Common myeloid progenitor, CD34-positive (primary cell): ENCODE measurements at places on chromosomes 11 and 22.

GRCh38 chr11:122784325-122784955, 53.9 kb upstream of the CRTAM start:
- DNase-seq, result no peak

DNA sequence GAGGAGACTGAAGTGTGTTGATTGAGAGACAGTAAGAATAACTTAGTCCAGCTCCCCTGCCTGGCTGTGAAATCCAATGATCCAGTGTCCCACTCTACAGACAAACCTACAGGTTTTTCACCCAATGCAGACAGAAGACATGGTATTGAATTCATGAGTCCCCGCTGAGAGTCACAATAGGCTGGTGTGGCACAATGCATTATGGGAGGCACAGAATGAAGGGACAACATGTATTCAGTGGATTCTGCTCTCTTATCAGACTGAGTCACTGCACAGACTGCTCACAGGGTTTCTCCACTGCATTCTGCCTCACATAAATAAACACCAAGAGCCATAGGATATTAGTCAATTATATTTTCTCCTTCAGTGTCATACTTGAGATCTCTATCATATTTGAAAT, 55.2 kb upstream of the TOP3B start:
- no peak for DNase-seq

DNA sequence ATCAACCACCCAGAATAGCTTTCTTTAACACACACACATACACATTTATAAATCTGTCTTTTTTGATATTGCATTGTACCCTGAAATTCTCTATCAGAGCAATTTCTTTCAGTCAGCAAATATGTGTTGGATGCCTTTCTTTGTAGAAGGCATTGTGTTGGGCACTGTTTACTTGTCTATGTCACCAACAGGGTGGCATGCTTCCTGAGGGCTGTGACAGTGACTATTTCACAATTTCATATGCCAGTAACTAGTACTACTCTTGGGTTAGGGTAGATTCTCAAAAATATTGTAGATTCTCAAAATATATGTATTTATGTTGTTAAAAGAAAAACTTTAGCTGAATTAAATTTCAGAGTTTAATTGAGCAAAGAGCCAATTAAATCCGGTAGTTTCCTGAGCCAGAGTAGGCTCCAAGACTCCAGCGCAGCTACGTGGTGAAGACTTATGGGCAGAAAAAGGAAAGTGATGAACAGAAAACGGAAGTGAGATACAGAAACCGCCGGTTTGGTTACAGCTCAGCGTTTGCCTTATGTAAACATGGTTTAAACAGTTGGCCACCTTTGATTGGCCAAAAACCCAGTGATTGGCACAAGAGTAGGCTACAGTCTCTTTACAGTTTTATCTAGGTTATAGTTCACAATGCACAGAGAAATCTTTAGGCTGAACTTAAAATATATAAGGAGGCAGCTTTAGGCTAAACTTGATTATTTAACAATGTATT, 723.3 kb downstream of the NTM start:
- peak; percentile 90 for DNase-seq

DNA sequence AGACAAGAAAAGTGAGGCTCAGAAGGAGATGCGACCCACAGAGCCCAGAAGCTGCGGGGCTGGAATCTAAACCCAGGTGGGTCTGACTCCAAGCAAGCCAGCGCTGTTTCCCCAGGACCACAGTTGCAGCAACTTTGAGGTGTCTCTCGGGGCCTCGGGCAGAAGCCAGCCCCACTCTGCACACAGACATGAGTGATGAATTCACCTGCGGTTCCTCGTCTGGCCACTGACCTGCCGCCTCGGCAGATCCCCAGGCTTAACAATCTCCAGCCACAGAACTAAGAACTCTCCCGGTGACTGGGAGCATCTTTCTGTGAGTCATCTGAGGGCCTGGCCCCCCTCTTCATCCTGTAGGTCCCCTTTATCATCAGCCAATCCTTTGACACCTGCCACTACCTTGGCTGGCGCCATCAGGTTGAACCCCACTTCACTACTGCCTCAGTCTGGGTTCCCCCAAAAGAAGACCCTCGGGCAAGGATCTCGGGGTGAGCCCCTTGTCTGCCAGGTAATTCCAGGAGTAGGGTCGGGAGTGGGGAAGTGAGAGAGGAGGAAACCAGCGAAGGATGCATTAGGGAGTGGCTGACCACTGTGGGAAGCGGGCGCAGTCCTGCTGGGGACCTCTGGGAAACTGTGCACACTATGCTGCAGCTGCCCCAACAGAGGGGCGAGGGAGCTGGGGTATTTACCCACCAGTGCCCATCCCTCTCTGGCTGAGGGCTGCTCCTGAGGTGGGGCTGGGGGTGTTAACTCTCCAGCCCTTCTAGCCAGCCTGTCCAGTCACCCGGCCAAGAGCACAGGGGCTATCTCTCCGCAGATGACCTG, 33.0 kb upstream of the MN1 start:
- no peak for DNase-seq

DNA sequence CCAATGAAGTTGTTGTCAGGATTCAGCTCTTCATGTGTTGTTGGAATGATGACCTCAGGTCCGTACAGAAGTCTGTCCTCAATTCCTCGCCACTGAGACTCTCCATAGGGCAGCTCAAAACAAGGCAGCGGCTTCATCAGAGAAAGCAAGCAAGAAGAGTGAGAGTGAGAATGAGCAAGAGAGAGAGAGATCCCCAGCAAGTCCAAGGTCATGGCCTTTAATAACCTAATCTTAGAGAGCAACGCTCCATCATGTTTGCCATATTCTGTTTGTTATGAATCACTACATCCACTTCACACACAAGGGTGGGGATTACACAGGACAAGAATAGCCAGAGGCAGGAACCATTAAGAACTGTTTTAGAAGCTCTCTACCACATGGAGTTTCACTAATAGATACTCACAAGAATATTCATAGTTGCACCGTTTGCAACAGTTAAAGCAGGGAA, 23.3 kb upstream of the MMP7 start:
- DNase-seq, result no peak

- no peak for DNase-seq
Observed at GRCh38 chr22:37059876-37060449, 8.4 kb downstream of the KCTD17 start.

- DNase-seq, result no peak
Observed at GRCh38 chr11:78938036-78938435, 363.4 kb upstream of the NARS2 start.

DNA sequence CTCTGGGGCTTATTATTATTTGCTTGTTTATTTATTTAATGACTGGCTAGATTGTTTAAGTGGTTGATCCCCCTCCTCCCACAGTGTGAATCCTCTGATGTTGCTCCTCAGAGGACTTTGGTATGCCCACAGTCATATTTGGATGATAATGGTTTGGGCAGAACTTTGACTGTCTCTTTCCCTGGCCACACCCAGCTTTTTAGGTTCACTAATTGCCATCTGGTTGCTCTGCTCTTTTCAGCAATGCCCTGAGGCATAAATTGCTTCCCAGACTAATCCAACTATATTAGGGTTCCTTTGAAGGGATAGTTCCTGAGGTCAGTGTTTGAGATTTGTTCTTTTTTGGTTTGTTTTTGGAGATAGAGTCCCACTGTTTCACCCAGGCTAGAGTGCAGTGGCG, 99.3 kb upstream of the RRM1 start:
- no peak for DNase-seq

- no peak for DNase-seq
Observed at GRCh38 chr11:34134765-34135164, 29.3 kb downstream of the NAT10 start.
